GM13976 (cell line): ENCODE measurements at places on chromosomes 5 and 9.

GRCh38 chr5:388266-389196 lies 54.4 kb upstream of the EXOC3 start:
- DNase-seq: peak; percentile 33

DNA sequence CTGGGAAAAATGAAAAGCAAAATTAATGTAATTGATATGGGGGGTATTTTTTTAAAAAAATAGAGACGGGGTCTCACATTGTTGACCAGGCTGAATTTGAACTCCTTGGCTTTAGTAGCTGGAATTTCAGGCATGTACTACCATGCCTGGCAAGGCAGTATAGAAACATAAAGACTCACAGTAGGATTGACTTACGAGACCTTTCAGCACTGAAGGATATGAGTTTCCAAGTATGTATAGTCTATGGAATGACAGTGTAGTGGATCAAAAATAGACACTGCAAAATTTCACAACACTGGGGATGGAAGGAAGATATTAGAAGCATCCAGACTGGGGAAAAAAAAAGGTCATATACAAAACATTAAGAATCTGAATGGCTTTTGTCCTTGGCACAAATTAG lies 6.8 kb downstream of the DCP2 start:
- no peak for DNase-seq

- DNase-seq: no peak
These were observed 101.7 kb upstream of the FCN2 start for GRCh38 chr9:134778841-134779411.

GRCh38 chr9:27519466-27520465 lies 4.3 kb upstream of the IFNK start:
- DNase-seq: no peak

DNA sequence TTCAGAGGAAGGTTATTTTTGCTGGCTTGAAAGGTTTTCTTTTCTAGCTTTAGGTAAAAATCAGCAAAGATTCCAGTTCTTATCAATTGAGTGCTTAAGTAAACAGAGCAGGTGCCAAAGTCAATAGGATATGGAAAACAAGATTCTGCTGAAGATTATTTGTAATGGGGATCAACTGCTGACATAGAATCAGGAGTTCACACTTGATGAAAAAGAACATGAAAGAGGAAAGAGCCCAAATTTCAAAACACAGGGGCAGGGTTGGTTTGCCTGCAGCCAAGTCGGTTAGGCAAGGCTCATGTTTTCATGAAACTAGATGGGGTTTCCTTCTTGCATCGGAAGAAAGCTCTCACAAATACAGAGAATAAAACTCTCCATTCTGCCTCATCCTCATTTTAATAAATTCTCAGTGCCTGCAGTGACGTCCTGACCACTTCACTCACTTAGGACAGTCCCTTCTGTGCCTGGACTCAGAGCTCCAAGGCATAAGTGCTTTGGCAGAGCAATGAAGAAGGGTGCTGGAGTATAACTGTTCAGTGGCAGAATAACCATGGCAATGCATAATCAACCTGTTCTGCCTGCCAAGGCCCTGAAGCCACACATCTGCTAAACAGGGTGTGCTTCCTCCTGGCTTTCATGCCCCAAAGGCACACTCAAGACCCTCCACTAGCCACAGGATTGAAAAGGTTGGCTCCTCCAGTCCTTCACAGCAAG lies 179.6 kb downstream of the GNAQ start:
- DNase-seq: no peak

GRCh38 chr5:159045165-159045811 lies 54.4 kb downstream of the EBF1 start:
- DNase-seq: no peak

DNA sequence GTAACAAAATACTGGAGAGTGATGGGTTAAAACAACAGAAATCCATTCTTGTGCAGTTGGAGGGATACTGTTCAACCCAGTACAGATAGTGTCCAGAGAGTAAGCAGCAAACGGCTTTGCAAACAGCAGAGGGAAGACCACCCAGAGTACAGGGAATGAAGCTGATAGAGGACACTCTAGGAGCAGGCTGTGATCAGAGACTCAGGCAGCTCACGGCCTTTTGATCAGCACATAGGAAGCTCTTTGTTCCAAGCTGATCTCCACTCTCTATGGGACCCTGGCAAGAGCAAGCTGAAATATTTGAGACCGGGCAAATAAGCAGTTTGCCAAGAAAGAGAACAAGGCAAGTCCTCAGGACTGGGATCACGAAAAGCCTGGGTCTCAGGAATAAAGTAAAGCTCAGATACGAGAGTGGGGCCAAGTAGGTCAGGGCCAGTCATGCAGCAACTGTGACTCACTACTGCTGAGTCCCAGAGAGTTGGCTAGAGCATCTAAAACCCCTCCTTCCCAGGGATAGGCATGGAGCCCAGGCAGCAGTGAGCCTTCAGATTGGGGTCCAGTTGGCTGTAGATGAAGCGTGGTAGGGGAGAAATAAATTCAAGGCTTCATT lies 52.4 kb downstream of the MELK start:
- DNase-seq: no peak

GRCh38 chr5:79201206-79201605 lies 34.7 kb upstream of the JMY start:
- DNase-seq: no peak

- DNase-seq: no peak
These were observed 123.3 kb upstream of the SLIT3 start for GRCh38 chr5:169424279-169424655.

GRCh38 chr5:127563136-127563535 lies 45.7 kb downstream of the PRRC1 start:
- no peak for DNase-seq
